ENCODE measurements at places on chromosomes 6 and 20. TPM values are rescaled to one million over a fixed set of nuclear protein-coding genes. Genes with fewer than 3 reads are reported as not detected.

Gene C6orf58
- total RNA-seq = not detected

Gene PRRC2A
- 125 TPM for total RNA-seq

Gene PHACTR1
- 9.4 TPM for total RNA-seq

Gene SRC
- 471 TPM for total RNA-seq

Gene BANF2
- total RNA-seq = not detected

Gene ISM1
- total RNA-seq = 14.3 TPM

Gene RCAN2
- total RNA-seq = 54.3 TPM

Gene MTHFD1L
- 13.8 TPM for total RNA-seq

Gene SCUBE3
- total RNA-seq = 2.3 TPM

Gene PROKR2
- not detected for total RNA-seq

Gene C6orf163
- total RNA-seq = 10.3 TPM

Gene KCNK15
- 1.5 TPM for total RNA-seq

Gene RNF217
- total RNA-seq = 10.4 TPM

Gene TRIM10
- total RNA-seq = 0.58 TPM

Gene SAMD3
- 1.7 TPM for total RNA-seq

Gene CASP8AP2
- 24.5 TPM for total RNA-seq

Gene SEL1L2
- total RNA-seq = not detected

Gene CCN6
- total RNA-seq = not detected

Gene FAM184A
- under 0.01 TPM for total RNA-seq

Gene SPAG4
- 3.5 TPM for total RNA-seq

Gene HRH3
- total RNA-seq = not detected

Gene HSPA1L
- not detected for total RNA-seq

Gene LY6G6C
- not detected for total RNA-seq

Gene MYLK2
- 0.37 TPM for total RNA-seq
